CD4-positive, alpha-beta memory T cell (primary cell): ENCODE measurements at places on chromosomes 1 and 21.

DNA sequence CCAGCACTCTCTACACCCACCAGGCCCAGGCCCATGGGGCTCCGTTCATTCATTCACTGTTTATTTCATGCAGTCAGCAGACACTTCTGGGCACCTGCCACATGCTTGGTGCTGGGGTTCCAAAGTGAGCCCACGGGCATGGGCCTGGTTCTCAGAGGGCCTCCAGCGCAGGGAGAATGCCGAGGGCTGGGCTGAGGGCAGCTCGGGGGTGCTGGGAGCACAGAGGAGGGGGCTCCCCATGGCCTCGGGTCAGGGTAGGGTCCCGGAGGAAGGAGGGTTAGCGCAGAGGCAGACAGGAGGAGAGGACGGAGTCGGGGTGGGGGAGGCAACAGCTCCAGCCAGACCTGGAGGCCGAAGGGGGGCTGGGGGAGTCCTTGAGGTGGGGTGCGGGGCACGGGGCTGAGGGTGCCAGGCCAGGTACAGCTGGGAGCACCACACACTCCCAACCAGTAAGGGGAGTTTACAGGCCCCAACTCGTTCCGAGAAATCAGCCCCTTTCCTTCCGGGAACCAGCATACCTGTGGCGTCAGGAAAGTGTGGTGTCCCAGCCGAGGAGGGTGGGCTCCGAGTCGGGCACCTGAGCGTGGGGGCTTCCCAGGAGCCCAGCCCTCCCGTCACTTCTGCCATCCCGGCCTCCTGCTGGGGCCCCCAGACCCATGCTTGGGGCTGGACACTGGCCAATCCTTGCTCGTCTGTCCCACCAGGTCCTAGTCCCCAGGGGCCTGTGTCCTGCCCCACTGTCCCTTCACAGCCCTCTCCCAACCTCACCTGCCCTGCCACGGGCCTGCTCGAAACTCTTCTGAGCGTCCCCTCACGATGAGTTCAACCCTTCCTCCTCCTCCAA is 10.8 kb downstream of the ARHGEF16 start:
- no peak for DNase-seq

DNA sequence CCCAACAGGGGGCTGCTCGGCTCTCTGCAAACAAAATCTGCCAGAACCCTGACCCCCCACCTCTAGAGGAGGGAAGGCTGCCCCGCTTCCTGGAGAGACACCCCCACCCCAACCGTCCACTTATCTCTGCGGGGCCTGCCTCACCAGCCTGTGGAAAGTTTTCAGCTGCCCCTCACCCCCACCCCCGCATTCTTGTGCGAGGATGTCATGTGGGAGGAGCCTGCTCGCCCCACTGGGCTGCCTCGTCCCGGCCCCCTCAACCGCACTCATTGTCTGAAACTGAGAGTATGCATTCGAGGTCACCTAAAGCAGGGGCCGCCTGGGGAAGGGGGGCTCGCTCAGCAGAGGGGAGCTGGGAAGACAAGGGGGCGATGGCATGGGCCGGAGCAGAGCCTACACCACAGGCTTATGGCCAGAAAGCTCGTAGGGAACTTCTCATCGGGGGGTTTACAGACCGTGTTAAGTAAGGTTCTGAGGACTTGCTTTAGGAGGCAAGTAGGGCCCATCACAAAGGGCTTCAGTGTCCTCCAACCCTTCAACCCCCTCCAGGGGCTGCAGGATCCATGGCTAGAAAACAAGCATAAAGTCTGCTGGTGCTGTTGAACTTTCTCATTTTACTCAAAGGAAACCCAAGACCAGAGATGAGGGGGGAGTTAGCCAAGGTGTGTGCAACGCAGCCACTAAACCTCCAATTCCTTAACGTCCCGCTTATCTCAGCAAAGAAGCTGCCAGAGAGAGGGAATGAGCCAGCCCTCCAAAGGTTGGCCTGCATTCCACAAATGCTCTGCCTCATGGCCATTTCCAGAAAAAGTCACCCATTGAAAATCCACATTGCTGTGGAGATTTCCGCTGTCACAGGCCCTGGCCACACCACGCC is 9.4 kb downstream of the EPHA2 start:
- no peak for DNase-seq

- DNase-seq, result no peak
These were observed 36.3 kb upstream of the CASZ1 start for GRCh38 chr1:10832703-10833102.

GRCh38 chr1:113390871-113391648 is 745 bp downstream of the MAGI3 start:
- peak; percentile 55 for DNase-seq

DNA sequence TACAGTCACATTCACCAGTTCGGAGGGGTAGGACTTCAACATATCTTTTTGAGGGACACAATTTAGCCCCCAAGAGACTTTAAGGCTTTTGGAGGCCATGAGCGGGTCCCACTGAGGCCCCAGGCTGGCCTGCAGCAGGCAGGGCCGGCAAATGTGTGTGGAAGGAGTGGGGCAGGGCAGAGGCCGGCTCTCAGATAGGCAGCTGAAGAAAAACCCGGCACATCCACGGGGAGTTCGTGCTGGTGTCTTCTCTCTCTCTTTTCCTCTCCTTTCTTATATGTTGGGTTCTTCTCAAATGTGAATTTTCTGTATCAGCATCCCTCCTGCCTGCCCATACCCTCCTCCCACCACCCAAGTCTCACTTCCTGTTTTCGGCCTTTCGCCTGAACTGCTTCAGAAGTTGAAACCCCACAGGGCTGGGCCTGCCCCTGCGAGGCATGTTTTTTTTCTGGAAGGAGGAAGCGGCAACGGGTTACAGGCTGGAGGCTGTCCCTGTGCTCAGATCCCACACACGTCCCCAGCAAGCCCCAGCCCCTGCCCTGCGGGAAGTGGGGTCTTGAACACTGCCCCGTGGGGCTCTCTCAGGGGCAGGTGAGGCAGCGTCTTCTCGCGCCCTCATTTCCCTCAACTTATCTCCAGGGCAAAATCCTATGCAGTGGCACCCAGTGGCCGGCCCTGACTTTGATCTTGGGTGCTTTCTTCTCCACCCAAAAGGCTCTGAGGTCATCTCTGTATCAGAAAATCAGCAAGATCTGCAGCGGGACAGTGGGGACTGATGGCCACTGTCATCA is 9.7 kb upstream of the UMODL1 start:
- DNase-seq, result peak; percentile 18
